NCI-H1417 treated with DMSO at 0.1 percent for 48 hours (cell line): ENCODE measurements at places on chromosomes 12 and 14.

DNA sequence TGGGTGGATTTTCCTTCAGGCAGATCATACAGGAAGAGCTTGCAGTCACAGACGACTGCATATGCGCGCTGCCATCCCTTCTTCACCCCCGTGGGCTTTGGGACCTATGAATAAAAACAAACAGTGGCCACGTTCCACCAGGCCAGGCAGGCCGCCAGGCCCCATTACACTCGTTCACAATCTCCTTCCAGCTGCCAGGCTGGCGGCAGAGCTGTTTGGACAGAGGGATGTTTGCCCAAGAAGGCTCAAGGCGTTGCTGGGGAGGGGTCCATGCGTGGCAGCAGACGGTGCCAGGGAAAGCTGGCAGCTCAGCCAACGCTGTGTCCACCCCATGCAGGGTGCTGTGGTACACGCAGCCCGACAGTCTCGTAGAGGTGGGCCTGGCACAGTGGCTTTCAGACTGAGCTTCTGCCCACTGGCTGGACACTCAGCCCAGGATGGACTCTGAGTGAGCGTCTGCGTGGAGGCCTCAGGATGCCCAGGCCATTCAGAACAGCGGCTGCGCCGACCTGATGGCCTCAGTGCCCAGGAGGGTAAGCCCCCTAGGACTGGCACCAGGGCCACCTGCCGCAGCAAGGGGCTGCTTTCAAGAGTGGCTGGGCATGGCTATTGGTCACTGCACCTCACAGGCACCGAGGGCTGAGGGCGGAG, 27.5 kb downstream of the AMN start:
- DNase-seq = no peak

- no peak for DNase-seq
Observed at GRCh38 chr14:101972126-101972866, 7.9 kb downstream of the DYNC1H1 start.

DNA sequence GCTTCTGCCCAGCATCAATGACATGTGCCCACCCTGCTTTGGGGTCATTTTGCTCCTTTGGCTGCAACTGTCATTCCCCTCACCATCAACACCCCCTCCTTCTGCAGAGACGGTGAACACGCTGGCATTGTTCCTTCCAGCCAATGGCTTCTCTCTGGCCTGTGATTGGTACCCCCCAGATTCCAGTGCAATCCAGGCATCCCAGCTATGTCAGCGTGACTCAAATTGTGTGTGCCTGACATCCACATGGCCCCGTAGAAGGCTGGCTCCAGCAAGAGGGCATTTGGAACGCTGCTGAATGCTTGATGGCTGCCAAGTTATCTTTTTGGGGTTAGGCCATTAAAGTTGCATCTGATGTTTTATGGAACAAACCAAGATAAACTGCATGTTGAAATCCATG, 21.0 kb upstream of the CCND2 start:
- DNase-seq = no peak

- DNase-seq = no peak
Observed at GRCh38 chr14:87043667-87044200, 949.2 kb downstream of the GALC start.

DNA sequence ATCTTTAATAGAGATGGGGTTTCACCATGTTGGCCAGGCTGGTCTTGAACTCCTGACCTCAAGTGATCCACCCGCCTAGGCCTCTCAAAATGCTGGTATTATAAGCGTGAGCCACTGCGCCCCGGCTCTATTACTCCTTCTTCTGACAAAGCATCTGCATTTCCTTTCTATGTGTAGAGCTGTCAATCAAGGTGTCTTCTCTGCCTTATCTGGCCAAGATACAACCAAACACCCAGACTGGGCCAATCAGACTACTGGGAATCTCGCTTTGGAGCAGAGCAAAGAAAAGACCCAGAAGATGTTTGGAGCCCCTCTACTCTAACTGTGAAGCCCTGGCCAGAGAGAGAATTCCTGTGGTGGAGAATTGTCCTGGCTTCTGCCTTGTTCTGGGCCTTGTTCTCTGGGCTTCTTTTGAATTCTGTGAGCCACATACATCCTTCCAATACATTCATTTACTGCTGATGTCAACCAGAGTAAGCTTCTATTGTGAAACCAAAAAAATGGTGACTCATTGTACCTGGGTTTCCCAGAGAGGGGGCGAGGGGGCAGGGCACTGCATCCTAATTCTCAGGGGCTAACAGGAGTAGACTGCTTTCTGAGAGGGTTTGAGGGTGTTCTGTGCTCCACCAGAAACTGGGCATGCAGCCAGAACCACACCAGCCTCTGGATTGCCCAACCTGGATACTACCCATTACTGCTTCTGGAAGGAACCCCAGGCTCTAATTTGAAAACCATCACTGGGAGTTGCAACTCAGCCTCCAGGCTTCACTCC, 18.8 kb upstream of the FLVCR2 start:
- no peak for DNase-seq

GRCh38 chr12:131232036-131232435, 278.3 kb downstream of the ADGRD1 start:
- DNase-seq = no peak

DNA sequence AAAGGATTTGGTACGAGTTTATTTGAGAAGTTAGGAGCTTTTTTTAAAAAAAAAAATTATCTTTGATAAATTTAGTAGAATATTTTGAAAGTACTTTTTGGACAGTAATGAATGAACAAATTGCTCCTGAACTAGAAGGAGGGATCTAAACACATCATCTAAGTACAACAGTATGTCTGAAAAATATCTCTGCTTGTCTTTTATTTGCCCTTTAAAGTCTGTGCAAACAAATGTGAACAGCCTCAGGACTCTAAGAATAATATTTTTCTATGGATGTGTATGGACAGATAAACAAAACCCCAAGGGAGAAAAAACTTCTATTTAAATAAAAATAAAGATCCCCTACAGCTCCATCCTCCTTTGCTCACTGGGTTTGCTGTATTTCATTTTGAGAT, 19.5 kb downstream of the FBXL14 start:
- no peak for DNase-seq

GRCh38 chr12:1515010-1515409, 79.4 kb downstream of the FBXL14 start:
- no peak for DNase-seq

- DNase-seq = no peak
Observed at GRCh38 chr14:67416810-67417209, 4.8 kb upstream of the PLEK2 start.

DNA sequence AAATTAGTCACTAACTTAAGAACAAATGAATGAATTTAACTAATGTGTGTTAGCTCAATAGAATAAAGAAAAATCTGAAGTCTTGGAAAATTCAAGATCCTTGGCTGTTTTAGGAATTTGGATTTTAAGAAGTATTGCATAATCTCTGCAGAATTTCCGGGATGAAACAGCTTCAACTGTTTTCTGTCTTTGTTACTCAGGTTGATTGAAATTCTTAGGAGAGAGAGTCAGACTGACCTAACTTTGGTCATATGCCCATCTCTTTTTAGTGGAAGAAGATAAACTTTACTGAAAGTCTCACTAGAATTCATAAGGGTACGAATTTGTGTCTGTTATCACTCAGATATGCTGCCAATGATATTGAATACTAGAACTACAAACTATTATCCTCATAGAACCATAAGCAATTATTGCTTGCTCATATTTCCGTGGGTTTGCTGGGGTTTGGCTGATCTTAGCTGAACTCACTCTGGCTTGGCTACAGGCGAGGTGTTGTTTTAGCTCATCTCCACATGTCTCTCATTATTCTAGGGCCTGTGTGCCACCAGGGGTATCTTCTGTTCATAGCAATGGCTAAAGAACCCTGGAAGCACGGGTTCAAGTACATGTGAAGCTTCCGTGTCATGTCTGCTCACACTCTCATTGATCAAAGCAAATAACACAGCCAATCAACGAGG, 257.4 kb upstream of the NOVA1 start:
- no peak for DNase-seq

GRCh38 chr14:30260833-30261607, 297.9 kb upstream of the G2E3 start:
- no peak for DNase-seq

DNA sequence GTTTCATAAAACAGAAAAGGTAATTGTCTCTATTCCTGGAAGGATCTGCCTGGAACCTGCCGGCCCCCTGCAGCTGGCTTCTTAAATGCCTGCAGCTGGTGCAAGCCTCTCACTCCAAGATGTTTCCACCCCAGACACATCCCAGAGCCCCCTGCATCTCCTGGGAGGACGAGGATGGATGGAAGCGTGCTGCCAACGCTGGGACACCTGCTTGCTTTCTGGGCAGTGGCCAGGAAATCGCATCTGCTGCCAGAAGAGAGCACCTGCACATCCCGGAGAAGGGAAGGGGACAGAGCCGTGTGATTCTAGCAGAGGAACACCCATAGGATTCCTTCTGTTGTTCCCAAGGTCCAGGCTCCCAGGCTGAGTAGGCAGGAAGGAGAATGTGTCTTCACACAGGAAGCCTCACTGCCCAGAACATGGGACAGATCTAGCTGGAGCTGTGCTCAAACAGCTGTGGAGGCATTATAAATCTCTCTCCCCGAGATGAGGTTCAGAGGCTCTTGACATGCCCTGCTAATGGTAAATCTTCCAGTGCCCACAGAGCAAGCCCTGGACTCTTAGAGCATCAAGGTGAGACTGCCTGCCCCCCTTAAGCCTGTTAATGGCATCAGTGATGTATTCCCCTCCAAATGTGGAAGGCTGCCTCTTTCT, 138.8 kb upstream of the MAP1LC3B2 start:
- no peak for DNase-seq
